ENCODE measurements at places on chromosomes 1 and 21.

GRCh38 chr1:115624859-115625258 is 16.9 kb upstream of the VANGL1 start:
- DNase-seq = no peak

DNA sequence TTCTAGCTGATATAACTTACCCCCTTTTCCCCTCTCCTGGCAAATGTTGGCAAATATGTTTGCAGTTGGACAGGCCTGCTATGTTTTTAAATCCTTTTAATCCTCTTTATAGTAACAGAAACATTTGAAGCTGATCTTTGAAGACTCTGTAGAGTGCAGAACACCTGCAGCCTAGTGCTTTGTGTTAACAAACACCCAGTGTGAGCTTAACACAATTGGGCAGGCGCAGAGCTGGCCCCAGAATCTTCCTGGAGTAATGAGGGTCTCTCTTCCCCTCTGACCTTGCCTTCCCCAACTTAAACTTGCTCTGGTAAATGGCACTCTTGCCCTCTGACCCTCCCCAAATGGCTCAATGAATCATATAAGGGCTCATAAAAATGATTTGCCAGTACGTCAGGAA is 247.9 kb upstream of the LYPLAL1 start:
- no peak for DNase-seq

- no peak for DNase-seq
Observed at GRCh38 chr1:178693366-178693765, 31.7 kb upstream of the RALGPS2 start.

DNA sequence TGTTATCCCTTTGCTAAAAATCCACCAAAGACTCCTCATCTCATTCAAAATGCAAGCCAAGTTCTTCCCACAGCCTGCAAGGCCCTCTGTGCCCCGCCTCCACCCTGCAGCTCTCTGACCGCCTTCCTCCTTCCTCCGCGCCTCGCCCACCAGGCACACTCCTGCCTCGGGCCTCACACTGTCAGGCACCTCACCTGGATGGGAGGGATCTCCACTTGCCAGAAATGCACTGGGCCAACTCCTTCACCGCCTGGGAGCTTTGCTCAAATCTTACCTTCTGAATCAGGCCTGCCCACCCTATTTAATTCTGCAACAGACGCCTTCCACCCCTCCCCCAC is 26.2 kb downstream of the PGBD5 start:
- DNase-seq = no peak

- DNase-seq = no peak
Observed at GRCh38 chr1:150507912-150508864, at the start of gene ECM1. Gene ECM1, plus strand, starts transcription at chr1:150508109. Its CDS starts 101 bp downstream, at chr1:150508210.

- no peak for DNase-seq
Observed at GRCh38 chr21:39083377-39084008, 99.8 kb downstream of the PSMG1 start.

DNA sequence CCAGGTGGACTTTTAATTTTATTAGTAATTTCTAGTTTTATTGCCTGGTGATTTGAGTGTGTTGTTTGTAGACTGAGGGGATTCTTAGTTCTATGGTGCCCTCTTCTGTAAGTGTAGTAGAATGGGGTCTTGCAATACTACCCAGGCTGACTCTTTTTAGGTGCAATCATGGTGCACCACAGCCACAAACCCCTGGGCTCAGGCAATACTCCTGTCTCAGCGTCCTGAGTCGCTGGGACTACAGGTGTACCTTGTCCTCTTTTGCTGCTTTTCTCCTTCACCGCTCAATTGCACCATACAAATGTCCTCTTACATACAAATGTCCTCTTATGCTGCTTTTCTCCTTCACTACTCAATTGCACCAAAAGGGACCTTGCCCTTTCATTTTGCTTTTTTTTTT is 43.1 kb downstream of the SCP2 start:
- no peak for DNase-seq

DNA sequence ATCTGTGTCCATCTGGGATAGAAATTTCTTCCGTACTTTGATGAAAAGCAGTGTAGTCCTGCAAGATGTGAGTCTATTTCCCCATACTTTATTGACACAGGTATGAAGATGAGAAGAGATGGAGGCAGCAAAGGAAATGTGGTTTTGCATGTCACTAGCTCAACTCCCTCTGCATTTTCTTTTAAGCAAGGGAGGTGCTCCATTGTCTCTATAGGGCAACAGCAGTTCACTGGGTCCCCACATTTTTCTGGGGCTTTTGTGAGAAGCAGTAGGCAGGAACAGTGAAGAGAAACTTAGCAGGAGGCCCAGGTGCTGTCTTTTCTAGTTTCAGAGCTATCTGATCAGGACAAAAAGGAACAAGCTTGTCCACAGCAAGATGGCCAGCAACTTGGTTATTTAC is 37.1 kb downstream of the C21orf91 start:
- no peak for DNase-seq
